Stimulated activated CD4-positive, alpha-beta T cell treated with anti-CD3 and anti-CD28 coated beads, Interleukin-2, amount 100 ng/mL, for 48 hours (primary cell): ENCODE measurements at places on chromosomes 7 and 10.

DNA sequence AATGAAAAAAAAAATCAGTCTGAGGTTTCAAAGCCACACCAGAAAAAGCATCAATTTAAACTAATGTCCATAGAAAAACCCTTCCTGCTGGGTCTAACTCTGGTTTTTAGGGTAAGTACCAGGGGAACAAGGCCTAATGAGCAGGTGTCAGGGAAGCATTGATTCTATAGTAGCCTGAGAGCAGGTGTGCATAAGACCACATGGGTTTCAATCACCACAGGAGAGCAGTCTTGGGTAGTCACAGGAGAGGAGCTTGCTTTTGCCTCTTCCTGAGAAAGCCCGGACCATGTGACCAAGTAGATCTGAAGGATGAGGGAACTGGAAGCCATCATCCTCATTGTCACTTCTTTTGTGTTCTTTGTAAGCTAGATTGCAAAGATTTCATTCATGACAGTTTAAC is 66.3 kb upstream of the AGK start:
- no peak for DNase-seq

GRCh38 chr7:71506822-71507221 is 374.9 kb downstream of the GALNT17 start:
- no peak for DNase-seq

GRCh38 chr7:55209366-55209765 is 155.8 kb upstream of the LANCL2 start:
- no peak for DNase-seq

DNA sequence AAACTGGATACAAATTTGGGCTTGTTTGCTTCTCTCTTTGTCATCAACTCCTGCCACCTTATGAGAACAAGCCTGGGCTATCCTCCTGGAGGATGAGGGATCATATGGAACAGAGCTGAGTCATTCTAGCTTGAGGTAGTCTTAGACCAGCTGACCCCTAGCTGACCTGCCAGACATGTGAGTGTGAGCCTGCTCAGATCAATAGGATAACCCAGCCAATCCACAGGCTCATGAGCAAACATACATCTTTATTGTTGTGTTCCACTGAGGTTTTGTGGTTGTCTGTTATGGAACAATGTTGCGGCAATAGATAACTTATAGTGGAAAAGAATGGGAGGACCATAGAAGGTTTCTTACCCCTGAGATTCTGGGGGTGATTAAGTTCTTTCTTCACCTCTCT is 54.5 kb upstream of the FAM180A start:
- no peak for DNase-seq

GRCh38 chr7:36040679-36041078 is 112.4 kb upstream of the EEPD1 start:
- no peak for DNase-seq

GRCh38 chr10:61961278-61961677 is 59.8 kb downstream of the ARID5B start:
- no peak for DNase-seq

DNA sequence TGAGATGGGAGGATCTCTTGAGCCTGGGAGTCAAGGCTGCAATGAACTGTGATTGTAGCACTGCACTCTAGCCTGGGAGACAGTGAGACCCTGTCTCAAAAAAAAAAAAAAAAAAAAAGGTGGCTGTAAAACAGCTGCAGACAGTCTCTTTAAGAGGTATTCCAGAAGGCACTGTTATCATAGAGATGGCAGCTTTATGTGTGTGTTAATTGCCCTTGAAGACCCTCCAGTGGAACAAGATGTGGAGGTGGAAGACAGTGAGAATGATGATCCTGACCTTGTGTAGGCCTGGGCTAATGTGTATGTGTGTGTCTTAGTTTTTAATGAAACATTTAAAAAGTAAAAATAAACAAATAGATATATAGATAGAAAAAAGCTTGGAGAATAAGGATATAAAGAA is 66.0 kb downstream of the ZNF487 start:
- no peak for DNase-seq

- no peak for DNase-seq
Observed at GRCh38 chr10:123445261-123445775, 220.8 kb upstream of the GPR26 start.

DNA sequence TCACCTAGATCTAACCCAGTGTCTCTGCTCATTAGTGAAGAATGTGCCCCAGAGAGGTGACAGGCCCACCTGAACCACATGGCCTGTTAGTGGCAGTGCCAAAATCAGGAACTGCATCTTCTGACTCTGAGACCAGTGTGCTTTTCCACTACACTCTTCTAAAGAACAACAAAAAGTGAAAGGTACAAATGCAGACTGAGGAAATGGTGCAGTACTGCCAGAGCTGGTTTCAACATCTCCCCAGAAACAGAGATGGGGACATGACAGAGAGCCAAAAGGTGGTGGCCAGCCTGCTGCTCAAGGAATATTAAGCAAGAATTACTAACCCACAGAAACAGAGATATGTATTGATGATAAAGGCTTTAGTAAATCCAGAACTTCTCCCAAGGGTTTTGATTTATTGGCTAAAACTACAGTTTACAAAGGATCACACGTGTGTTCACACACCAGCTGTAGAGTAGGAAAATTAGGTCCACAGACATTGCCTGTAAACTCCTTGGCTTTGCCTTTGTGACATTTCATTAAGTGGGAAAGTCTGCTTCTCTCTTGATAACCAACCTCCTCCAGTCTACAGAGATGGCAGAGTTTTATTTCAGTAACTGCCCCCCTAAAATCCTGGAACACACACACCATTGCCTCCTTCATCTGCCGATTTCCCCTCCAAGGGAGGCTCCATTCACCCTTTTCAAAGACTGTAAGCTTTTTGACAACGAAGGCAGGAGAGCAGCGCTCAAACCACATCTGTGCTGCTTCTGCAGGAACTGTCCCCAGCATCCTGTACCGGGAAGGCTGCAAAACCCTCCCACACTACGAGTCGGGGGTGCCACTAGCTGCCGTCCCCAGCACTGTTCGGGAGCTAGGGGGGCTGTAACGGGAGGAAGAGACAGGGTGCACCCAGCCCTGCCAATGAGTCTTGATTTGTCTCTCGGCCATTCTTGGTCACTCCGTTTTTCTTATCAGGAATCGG is 29.8 kb downstream of the GSDME start:
- no peak for DNase-seq

GRCh38 chr10:73414230-73414945 is 530 bp upstream of the ANXA7 start:
- DNase-seq: no peak

DNA sequence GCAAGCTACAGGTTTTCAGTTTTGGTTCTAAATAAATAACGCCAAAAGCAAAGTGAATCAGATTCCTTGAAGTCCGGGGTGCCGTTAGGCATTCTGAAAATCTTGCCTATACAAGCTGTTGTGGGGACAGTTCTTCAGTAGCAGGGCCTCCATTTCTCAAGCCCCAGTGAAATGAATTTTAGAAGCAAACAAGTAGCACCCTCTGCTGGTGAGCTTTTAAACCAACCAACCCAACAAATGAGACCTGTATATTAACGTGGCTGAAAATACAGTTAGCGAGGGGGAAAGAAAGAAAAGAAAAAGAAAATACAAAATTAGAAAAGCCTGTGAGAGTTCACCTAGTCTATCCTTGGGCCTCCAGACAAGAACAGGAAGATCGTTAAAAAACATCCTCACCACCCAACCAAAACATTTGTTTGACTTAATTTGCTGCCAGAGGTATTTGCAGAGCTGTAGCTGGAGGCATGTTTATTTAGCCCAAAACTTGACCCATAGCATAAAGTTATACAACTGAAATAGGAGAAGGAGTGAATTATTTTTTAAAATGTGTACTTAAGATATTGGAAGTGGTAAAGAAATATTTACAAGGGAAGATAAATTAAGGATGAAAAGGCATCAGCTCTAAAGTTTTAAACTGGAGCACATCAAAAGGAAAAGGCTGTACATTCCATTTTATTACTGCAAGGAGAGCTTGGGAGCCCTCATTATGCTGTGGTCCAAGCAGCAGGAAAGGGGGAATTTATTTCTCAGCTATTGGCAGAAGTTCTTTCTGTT is 98.9 kb downstream of the DYNC1I1 start:
- DNase-seq: peak; percentile 2

DNA sequence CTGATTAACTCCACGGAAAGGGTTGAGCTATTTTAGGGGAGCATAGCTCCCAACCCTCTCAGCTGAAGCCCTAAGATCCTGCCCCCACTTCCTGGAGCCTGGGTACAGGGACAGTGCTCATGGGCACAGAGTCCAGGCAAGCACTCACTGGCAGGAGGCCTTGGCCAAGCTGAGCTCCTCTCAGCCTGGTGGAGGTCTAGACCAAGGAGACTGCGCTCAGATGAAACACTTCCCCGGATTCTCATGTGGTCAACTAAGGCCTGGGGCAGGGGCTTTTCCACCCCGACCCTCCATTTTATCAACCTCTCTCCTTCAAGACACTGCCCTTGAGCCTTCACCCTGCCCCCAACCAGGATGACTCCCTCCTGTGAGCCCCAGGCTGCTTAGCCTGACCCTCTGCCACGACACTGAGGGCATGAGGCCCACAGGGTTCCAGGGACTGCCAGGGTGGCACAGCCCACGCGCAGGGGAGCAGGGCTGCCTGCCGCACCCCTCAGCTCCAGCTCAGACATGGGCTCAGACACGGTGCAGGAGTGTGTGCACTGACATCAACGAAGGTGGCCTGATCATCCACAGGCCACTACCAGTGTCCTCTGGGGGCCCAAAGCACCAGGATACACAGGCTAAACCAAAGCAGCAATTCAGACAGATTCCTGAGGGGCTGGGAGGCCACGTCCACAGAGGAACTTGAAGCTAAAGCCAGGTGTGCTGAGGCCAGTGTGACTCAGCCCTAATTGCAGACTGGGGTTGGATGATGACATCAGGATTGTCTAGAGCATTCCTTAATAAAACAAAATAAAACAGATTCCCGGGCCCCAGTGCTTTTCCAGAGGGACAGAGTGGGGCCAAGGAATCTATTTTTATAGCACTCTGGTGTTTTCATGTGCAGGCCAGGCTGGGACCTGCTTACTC is 18.8 kb downstream of the CHAT start:
- no peak for DNase-seq

DNA sequence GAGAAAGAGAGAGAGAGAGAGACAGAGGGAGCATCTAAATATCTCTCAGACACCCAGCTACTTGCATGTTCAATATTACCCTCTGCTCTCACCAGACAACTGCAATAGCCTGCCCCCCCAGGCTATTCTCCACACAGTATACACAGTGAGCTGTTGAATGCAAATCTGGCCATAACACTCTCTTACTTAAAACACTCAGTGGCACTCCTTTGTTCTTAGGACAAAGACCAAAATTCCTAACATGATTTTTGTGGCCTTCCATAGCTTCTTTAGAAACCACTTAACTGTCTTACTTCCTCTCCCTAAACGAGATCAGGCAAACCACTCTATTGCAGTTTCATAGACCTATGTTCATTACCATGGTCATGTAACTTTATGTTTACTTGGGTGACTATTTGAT is 903.6 kb upstream of the AUTS2 start:
- DNase-seq: no peak
